ENCODE measurements at places on chromosomes 2 and 18.

GRCh38 chr2:24874035-24874434 lies 46.0 kb downstream of the ADCY3 start:
- no peak for DNase-seq
- H3K36me3 ChIP-seq: peaks cover 38% of the 10 kb centered on the region
- H3K27me3 ChIP-seq: no peaks in the 10 kb centered on the region
- H3K4me1 ChIP-seq: peaks cover 2% of the 10 kb centered on the region

- H3K36me3 ChIP-seq: peaks cover 66% of the 10 kb centered on the region
- H3K27me3 ChIP-seq: no peaks in the 10 kb centered on the region
- peak overlapping the region; percentile 94 for H3K27ac ChIP-seq
- no peak overlapping the region for H3K4me3 ChIP-seq
Measured at GRCh38 chr2:178513876-178514275, 33.6 kb downstream of the PLEKHA3 start.

DNA sequence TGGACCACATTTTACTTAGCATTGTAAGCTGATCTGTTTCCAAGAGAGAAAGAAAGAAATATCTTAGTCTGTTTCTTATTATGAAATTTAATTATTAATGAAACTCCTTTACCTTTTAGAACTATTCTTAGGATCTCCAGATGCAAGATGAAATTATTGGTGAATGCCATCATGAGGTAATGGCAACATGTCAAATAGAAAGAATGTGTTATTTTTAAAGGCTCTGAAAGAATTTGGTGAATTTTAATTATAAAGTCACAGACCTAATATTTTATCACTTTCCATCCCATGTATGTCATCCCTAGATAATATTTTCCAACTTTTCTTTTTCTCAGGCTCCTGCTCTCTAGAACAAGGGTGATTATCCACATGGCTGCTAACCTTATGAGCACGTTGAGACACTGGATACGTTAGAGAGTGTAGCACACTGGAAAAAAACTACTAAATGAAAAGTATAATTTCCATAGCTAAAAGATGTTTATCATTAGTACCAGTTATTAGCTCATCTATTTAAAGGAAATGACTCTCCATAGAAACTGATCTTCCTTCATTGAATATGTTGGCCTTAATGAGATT lies 95.2 kb upstream of the SCG2 start:
- H3K27me3 ChIP-seq: peaks cover 13% of the 10 kb centered on the region
- no peak for DNase-seq
- H3K4me1 ChIP-seq: peaks cover 20% of the 10 kb centered on the region
- no peak overlapping the region for H3K27ac ChIP-seq

- no peak for DNase-seq
- no peak overlapping the region for H3K27ac ChIP-seq
- H3K27me3 ChIP-seq: peaks cover 3% of the 10 kb centered on the region
- no peaks in the 10 kb centered on the region for H3K36me3 ChIP-seq
Measured at GRCh38 chr2:172885996-172886395, 150.4 kb downstream of the RAPGEF4 start.

DNA sequence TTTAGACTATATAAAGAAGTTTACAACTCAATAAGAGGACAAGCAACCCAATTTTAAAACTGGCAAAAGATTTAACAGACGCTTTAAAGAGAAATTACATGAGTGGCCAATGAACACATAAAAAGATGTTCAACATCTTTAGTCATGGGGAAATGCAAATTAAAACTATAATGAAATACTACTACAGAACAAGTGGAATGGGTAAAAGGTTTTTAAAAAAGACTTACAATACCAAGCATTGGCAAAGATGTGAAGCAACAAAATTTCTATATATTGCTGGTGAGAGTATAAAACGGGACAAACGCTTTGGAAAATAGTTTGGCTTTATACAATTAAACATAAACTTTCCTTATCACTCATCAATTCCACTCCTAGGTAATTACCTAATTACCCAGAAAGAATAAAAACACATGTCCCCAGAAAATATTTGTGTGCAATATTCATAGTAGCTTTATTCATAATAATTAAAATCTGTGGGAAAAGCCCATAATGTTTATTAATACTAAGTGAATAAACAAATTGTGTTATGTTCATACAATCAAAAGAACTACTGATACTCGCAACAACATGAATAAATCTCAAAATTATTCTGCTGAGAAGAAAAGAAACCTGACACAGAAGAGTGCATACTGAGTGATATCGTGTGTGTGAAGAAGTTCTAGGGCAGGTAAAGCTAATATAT lies 76.7 kb upstream of the MYCN start:
- H3K27me3 ChIP-seq: peaks cover 10% of the 10 kb centered on the region
- H3K4me3 ChIP-seq: no peak overlapping the region
- no peak for DNase-seq
- H3K36me3 ChIP-seq: no peaks in the 10 kb centered on the region
- no peak overlapping the region for H3K27ac ChIP-seq
- H3K4me1 ChIP-seq: no peaks in the 10 kb centered on the region

DNA sequence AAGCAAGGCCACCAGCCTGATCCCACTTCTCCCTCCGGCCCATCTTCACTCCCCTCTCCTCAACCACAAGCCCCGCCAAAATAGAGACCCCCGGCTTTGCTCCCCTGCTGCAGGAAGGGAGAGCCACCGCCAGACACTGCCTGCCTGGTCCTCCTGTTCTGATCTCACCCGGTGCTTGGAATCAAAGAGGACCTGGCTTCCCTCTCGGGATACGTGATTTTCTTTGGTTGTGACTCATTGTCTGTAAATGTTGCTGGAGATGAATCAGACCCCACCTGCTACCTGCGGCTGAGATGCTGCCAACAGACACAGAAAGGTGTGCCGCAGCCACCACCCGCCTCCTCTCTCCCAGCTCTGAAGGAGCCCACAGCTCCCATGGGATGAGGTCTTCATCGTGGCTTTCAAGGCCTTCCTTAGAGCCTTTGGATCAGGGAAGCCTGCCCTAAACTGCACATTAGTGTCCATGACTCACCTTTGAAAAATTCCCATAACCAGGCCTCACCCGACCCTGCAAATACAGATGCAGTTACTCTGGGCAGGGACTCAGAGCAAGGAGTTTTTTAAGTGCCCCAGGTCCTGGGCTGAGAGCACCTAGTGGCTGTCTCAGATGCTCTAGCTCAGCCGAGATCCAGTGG lies 79.4 kb upstream of the ZNF532 start:
- no peak overlapping the region for H3K4me3 ChIP-seq
- H3K36me3 ChIP-seq: no peaks in the 10 kb centered on the region
- no peak overlapping the region for H3K27ac ChIP-seq
- no peaks in the 10 kb centered on the region for H3K4me1 ChIP-seq
- H3K27me3 ChIP-seq: peaks cover 24% of the 10 kb centered on the region
- DNase-seq: no peak

GRCh38 chr2:44793322-44793870 lies 148.1 kb upstream of the SIX3 start:
- no peaks in the 10 kb centered on the region for H3K36me3 ChIP-seq
- DNase-seq: no peak
- no peak overlapping the region for H3K27ac ChIP-seq
- H3K4me3 ChIP-seq: no peak overlapping the region
- no peaks in the 10 kb centered on the region for H3K4me1 ChIP-seq

DNA sequence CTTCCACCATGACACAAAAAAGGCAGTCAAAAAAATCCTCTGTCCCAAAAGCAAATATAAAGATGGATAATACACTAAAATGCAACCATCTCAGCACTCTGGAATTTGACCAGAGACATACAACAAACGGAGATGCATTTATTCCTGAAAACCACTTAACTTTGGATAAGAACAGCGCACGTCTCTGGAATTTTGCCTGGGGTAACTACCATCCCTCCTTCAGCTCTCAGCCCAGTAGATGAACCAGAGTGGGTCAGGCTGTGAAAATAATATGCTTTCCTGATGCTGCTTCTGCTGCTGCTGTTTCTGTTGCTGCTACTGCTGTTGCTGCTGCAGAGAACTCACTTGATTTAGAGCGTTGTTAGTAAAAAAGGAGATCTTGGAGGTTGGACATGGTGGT lies 133.8 kb upstream of the ACVR2A start:
- no peak overlapping the region for H3K27ac ChIP-seq
- no peak overlapping the region for H3K4me3 ChIP-seq
- H3K4me1 ChIP-seq: peaks cover 1% of the 10 kb centered on the region
- no peaks in the 10 kb centered on the region for H3K36me3 ChIP-seq
- no peak for DNase-seq

- H3K36me3 ChIP-seq: no peaks in the 10 kb centered on the region
- H3K27ac ChIP-seq: no peak overlapping the region
- no peaks in the 10 kb centered on the region for H3K27me3 ChIP-seq
- no peak for DNase-seq
- no peaks in the 10 kb centered on the region for H3K4me1 ChIP-seq
Measured at GRCh38 chr2:56333812-56334485, 150.2 kb downstream of the CCDC85A start.

- H3K36me3 ChIP-seq: no peaks in the 10 kb centered on the region
- H3K4me1 ChIP-seq: peaks cover 12% of the 10 kb centered on the region
- H3K27ac ChIP-seq: no peak overlapping the region
- H3K4me3 ChIP-seq: no peak overlapping the region
- peaks cover 17% of the 10 kb centered on the region for H3K27me3 ChIP-seq
Measured at GRCh38 chr2:195026261-195026660, 630.8 kb upstream of the SLC39A10 start.

DNA sequence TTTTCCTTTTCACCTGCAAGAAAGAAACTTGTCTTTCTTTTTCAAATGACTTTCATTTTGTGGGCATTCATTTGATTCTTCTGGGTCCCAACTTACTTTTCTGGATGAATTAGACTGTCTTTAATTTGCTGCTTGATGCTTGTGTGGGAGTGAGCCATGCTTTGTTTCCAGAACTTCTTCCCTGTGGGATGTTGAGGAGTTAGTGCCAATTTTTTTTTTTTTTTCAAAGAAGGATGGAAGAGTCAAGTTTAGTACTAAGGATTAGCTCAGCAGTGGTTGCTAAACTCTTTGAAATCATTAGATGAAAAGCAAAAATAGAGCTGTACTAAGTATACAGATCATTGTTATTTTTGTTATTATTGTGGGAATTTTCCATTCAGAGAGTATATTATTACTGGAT lies 17.2 kb upstream of the KCTD1 start:
- H3K4me3 ChIP-seq: no peak overlapping the region
- peaks cover 18% of the 10 kb centered on the region for H3K27me3 ChIP-seq
- no peak overlapping the region for H3K27ac ChIP-seq
- H3K36me3 ChIP-seq: no peaks in the 10 kb centered on the region
- no peaks in the 10 kb centered on the region for H3K4me1 ChIP-seq

GRCh38 chr2:239245872-239246721 lies 154.7 kb downstream of the HDAC4 start:
- peaks cover 69% of the 10 kb centered on the region for H3K4me1 ChIP-seq
- DNase-seq: peak; percentile 27
- H3K27ac ChIP-seq: no peak overlapping the region

GRCh38 chr2:35503738-35504199 lies 851.8 kb upstream of the CRIM1 start:
- no peak for DNase-seq
- no peaks in the 10 kb centered on the region for H3K4me1 ChIP-seq
- no peak overlapping the region for H3K4me3 ChIP-seq
- no peaks in the 10 kb centered on the region for H3K27me3 ChIP-seq
- H3K27ac ChIP-seq: no peak overlapping the region

DNA sequence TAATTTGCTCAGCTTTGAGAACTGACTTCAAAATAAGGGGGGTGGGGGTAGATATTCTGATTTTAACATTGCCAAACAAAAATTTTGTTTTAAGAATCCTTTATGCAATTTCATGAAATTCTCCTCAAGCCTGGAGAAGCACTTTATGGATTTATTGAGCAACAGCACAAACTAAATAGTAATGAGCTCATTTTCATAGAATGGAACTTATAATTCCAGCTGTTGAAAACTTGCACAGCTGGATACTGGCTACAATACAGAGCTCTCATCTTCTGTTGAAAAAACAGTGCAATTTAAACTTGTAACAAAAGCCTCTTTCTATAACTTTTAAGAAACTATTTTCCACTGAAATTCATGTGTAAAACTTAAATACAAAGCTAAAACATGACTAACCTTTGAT lies 137.6 kb upstream of the FN1 start:
- DNase-seq: no peak
- H3K27me3 ChIP-seq: peaks cover 10% of the 10 kb centered on the region
- no peak overlapping the region for H3K27ac ChIP-seq
- H3K4me1 ChIP-seq: no peaks in the 10 kb centered on the region
- no peaks in the 10 kb centered on the region for H3K36me3 ChIP-seq

DNA sequence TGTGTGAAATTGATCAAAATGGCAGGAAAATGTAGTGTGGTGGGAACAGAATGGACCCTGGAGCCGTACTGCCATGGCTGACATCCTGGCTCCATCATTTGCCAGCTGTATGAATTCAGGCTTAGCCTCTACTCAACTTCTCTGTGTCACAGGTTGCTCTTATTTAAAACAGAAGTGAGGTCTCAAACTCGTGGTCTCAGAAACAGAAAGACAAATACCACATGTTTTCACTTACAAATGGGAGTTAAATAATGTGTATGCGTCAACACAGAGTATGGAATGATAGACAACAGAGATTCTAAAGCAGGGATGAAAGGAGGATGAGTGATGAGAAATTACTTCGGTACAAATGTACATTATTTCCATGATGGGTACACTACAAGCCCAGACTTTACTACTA lies 227.4 kb downstream of the DCC start:
- H3K27me3 ChIP-seq: no peaks in the 10 kb centered on the region
- H3K36me3 ChIP-seq: no peaks in the 10 kb centered on the region
- no peaks in the 10 kb centered on the region for H3K4me1 ChIP-seq
- H3K4me3 ChIP-seq: no peak overlapping the region
- no peak overlapping the region for H3K27ac ChIP-seq
- no peak for DNase-seq

GRCh38 chr2:9236867-9237266 lies 30.3 kb downstream of the ASAP2 start:
- H3K36me3 ChIP-seq: no peaks in the 10 kb centered on the region
- peaks cover 4% of the 10 kb centered on the region for H3K4me1 ChIP-seq
- no peak for DNase-seq
- H3K4me3 ChIP-seq: no peak overlapping the region
- peaks cover 22% of the 10 kb centered on the region for H3K27me3 ChIP-seq

- no peak for DNase-seq
- no peak overlapping the region for H3K27ac ChIP-seq
- H3K4me1 ChIP-seq: peaks cover 10% of the 10 kb centered on the region
- no peaks in the 10 kb centered on the region for H3K36me3 ChIP-seq
- no peaks in the 10 kb centered on the region for H3K27me3 ChIP-seq
Measured at GRCh38 chr18:54242327-54242726, 17.9 kb upstream of the MBD2 start.

DNA sequence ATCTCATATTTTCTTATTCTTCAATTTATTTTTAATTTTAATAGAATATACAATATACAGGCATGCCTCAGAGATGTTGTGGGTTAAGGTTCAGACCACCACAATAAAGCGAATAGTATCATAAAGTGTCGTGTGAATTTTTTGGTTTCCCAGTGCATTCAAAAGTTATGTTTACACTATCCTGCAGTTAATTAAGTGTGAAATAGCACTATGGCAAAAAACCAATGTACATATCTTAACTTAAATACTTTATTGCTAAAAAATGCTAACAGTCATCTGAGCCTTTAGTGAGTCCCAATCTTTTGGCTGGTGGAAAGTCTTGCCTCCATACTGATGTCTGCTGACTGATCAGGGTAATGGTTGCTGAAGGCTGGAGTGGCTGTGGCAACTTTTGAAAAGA lies 637.6 kb downstream of the TDRD15 start:
- H3K27ac ChIP-seq: no peak overlapping the region
- DNase-seq: no peak
- no peaks in the 10 kb centered on the region for H3K36me3 ChIP-seq
- H3K4me1 ChIP-seq: no peaks in the 10 kb centered on the region
- H3K27me3 ChIP-seq: no peaks in the 10 kb centered on the region

Data from activated T-cell treated with anti-CD3 and anti-CD28 coated beads, Interleukin-2, amount 50 U/mL, for 24 hours (primary cell).